ENCODE measurements at places on chromosomes 2 and 18. TPM values are rescaled to one million over a fixed set of nuclear protein-coding genes. Genes with fewer than 3 reads are reported as not detected.

DNA sequence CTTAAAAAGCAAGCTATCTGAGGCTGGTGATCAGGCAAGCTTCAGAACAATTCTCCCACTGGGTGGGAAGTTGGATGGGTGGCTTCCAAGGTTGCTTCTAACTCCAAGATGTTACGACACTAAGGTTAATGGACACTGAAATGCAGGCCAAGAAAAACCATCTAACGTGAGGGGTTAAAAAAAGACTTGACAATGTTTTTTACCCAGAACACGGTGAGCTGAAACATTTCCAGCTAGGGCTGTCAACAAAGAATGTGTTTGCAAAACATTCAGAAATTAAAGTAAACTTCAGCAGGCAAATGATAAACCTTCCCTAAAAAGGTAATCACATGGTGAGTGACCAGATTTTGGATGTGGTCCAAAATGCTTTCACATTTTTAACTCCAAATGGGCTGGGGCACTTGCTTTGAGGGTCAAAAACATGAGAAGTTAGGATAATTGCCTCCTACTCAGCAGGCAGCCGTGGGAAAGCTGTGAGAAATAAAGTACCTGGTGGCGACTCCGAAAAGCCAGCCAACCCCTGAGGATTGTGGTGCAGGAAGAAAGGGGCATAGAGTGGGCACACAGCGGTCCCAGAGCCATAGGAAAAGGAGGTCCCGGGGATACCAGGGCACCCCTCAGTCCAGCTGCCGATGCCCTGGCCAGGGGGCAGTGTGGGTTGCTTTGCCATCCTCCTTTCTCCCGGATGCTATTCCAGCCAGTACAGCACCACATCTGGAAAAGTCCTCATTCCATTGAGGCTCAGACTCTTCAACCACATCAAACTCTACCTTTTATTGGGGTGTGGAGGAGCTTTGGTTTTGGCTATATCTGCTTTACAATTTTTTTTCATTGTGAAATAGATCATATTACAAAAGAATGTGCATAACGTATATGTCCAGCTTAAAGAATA lies 90.0 kb upstream of the ATL2 start:
- no peaks in the 10 kb centered on the region for H3K27me3 ChIP-seq
- H3K4me3 ChIP-seq: no peak overlapping the region
- H3K27ac ChIP-seq: peak overlapping the region; percentile 86

DNA sequence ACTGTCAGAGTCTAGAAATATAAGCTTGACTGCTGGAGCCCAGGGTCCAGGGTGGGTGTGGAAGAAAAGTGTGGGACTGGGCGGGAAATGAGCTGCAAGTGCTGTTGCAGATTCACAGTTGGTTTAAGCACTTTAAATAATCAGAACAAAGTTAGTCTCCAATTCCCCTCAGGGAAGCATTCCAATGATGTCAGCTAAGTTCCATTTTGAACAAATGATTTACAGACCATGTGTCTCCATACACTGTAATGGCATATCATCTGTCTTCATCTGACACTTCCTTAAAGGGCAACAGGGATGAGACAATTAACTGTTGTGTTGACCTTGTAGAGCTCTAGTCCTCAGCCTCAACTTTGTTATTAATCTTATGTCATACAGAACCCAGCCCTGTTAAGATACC lies 31.5 kb upstream of the REG3A start:
- no peaks in the 10 kb centered on the region for H3K36me3 ChIP-seq
- no peak overlapping the region for H3K27ac ChIP-seq
- H3K27me3 ChIP-seq: no peaks in the 10 kb centered on the region
- H3K4me3 ChIP-seq: no peak overlapping the region
- no peak for DNase-seq

DNA sequence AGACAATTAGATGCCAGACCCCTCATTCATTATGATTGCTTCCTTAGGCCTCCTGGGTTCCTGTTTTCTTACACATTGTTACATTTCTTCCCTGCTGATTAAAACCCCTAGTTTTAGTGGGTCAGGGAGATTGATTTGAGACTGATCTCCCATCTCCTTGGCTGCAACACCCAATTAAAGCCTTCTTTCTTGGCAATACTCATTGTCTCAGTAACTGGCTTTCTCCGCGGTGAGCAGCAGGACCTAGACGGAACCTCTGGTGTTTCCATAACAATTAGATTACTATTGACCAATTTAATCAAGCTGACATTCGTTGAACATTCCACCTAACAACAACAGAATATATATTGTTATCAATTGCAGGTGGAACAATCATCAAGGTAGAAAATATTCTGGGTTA lies 1676.4 kb upstream of the SLC39A10 start:
- H3K36me3 ChIP-seq: no peaks in the 10 kb centered on the region
- no peak overlapping the region for H3K27ac ChIP-seq
- H3K27me3 ChIP-seq: no peaks in the 10 kb centered on the region
- no peak for DNase-seq
- H3K4me1 ChIP-seq: no peaks in the 10 kb centered on the region

DNA sequence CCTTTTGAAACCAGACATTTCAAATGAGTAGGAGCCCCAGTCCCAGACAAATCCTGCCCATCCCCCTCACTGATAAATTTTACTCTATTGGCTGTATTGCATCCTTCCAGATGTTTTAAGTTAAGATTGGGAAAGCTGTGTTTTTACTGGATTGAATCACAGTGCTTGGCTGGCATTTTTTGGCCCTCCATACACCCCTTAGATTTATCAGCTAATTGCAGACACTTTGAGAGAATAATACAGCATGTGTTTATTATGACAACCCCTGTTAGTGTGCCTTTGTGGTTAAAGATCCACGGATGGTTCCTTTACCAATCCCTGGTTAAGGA lies 74.9 kb downstream of the ANTXR1 start:
- no peak overlapping the region for H3K4me3 ChIP-seq
- H3K27ac ChIP-seq: peak overlapping the region; percentile 17
- H3K36me3 ChIP-seq: peaks cover 4% of the 10 kb centered on the region
- H3K4me1 ChIP-seq: peaks cover 10% of the 10 kb centered on the region

GRCh38 chr2:84641021-84641420 lies 124.7 kb downstream of the DNAH6 start:
- H3K27ac ChIP-seq: no peak overlapping the region
- H3K4me3 ChIP-seq: no peak overlapping the region
- H3K27me3 ChIP-seq: no peaks in the 10 kb centered on the region
- H3K4me1 ChIP-seq: no peaks in the 10 kb centered on the region

DNA sequence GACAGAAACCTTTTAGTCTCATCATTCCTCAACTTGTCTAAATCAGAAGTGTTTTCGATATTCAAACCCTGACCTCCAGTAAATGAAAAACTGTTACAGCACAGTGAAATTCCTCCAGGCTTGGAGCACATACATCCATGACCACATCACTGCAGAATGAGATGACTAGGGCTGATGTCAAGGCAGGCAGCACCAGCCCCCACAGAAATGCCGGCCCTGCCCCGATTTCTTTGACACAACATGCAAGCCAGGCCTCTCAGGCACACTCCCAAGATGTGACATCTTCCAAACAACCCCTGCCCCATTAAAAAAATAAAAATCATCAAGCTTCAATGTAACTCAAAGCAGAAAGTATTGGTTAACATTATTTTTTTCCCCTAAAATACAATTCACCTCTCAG lies 103.3 kb downstream of the CTAGE1 start:
- H3K27ac ChIP-seq: no peak overlapping the region
- H3K36me3 ChIP-seq: no peaks in the 10 kb centered on the region
- no peak overlapping the region for H3K4me3 ChIP-seq
- H3K27me3 ChIP-seq: no peaks in the 10 kb centered on the region

GRCh38 chr18:49875783-49876182 lies 62.5 kb upstream of the ACAA2 start:
- H3K27me3 ChIP-seq: no peaks in the 10 kb centered on the region
- no peak overlapping the region for H3K4me3 ChIP-seq
- no peak overlapping the region for H3K27ac ChIP-seq
- no peaks in the 10 kb centered on the region for H3K4me1 ChIP-seq

- no peak for DNase-seq
- no peaks in the 10 kb centered on the region for H3K27me3 ChIP-seq
- H3K36me3 ChIP-seq: peaks cover 3% of the 10 kb centered on the region
- no peaks in the 10 kb centered on the region for H3K4me1 ChIP-seq
- no peak overlapping the region for H3K4me3 ChIP-seq
Measured at GRCh38 chr2:113703386-113704299, 52.8 kb downstream of the SLC35F5 start.

ALK gene
- total RNA-seq: 1.5 TPM

DNA sequence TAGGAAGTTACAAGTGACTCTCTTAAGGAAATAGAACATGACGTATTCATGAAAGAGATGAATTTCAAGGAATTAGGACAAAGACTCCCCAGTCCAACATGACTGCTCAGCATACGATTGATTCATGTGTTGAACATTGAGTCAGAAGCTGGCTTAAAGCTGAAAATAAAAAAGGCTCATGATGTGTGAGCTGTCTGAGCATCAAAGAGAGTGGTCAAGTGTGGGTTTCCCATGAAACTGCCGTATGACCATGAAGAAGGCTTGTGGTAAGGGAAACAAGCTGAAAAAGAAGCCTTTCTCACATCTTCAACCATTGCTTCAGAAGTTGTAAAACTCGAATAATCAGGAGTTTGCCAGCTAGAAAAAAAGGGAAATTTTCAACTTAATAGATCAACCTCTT lies 201.9 kb upstream of the APCDD1 start:
- no peaks in the 10 kb centered on the region for H3K4me1 ChIP-seq
- DNase-seq: no peak
- no peaks in the 10 kb centered on the region for H3K36me3 ChIP-seq
- no peak overlapping the region for H3K27ac ChIP-seq
- H3K4me3 ChIP-seq: no peak overlapping the region

GRCh38 chr2:157480182-157480961 lies 36.5 kb upstream of the CYTIP start:
- no peak overlapping the region for H3K27ac ChIP-seq
- no peak overlapping the region for H3K4me3 ChIP-seq
- H3K36me3 ChIP-seq: no peaks in the 10 kb centered on the region
- H3K4me1 ChIP-seq: no peaks in the 10 kb centered on the region

DNA sequence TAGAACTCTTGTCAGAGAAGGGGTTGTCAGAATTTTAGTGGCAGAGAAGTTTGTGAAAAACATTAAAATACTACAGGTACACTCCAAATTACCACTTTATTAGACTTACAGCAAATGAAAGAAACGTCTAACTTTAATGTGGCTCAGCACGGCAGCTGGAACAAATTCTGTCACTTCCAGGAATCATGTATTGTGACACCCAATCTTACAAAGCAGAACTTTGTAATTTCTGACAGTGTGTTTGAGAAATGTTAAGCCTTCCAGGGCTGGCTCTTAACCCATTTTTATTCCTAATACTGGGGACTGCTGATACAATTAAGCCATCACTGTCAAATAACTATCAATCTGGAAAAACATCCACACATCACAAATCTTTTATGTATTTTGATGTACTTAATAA lies 216.4 kb downstream of the ZNF385B start:
- no peak for DNase-seq
- no peak overlapping the region for H3K27ac ChIP-seq
- H3K4me1 ChIP-seq: no peaks in the 10 kb centered on the region
- no peak overlapping the region for H3K4me3 ChIP-seq
- no peaks in the 10 kb centered on the region for H3K27me3 ChIP-seq
- no peaks in the 10 kb centered on the region for H3K36me3 ChIP-seq

EFHD1 gene
- 8.7 TPM for total RNA-seq

- H3K27me3 ChIP-seq: no peaks in the 10 kb centered on the region
- H3K36me3 ChIP-seq: no peaks in the 10 kb centered on the region
- H3K27ac ChIP-seq: peak overlapping the region; percentile 83
- no peak for DNase-seq
Measured at GRCh38 chr2:54013996-54014395, 43.2 kb upstream of the PSME4 start.

DNA sequence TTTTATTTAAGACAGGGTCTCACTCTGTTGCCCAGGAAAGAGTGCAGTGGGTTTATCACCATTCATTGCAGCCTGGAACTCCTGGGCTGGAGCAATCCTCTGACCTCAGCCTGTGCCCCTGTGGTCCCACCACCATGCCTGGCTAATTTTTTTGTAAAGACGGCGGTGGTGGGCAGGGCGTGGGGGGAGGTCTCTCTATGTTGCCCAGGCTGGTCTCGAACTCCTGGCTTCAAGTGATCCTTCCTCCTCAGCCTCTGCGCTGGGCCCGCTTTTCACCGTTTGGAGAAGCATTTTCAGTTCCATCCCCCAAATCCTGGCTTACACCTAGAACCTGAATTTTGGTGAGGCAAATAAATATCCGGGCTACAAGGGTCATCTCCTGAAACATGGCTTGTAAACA lies 1.4 kb upstream of the ATP5F1A start:
- H3K36me3 ChIP-seq: no peaks in the 10 kb centered on the region
- H3K4me3 ChIP-seq: no peak overlapping the region
- H3K4me1 ChIP-seq: peaks cover 37% of the 10 kb centered on the region
- DNase-seq: no peak
- no peak overlapping the region for H3K27ac ChIP-seq
- H3K27me3 ChIP-seq: no peaks in the 10 kb centered on the region

DNA sequence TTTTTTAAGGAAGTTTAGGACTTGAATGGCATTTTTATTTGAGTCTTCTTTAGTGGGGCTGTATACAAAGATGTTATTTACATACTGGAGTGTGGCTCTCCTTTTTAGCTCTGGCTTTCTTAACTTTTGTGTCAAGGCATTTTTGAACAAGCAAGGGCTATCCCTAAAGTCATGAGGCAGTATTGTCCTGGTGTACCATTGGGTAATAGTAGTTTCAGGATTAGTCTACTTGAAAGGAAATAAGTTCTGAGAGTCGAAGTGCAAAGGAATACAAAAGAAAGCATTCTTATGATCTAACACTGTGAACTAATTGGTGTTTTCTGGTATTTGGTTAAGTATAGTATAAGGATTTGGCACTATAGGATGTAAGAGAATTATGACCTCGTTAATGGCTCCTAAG lies 1.9 kb upstream of the CYP27A1 start:
- H3K4me3 ChIP-seq: no peak overlapping the region
- no peaks in the 10 kb centered on the region for H3K27me3 ChIP-seq
- no peaks in the 10 kb centered on the region for H3K36me3 ChIP-seq
- H3K27ac ChIP-seq: no peak overlapping the region
- DNase-seq: no peak

DNA sequence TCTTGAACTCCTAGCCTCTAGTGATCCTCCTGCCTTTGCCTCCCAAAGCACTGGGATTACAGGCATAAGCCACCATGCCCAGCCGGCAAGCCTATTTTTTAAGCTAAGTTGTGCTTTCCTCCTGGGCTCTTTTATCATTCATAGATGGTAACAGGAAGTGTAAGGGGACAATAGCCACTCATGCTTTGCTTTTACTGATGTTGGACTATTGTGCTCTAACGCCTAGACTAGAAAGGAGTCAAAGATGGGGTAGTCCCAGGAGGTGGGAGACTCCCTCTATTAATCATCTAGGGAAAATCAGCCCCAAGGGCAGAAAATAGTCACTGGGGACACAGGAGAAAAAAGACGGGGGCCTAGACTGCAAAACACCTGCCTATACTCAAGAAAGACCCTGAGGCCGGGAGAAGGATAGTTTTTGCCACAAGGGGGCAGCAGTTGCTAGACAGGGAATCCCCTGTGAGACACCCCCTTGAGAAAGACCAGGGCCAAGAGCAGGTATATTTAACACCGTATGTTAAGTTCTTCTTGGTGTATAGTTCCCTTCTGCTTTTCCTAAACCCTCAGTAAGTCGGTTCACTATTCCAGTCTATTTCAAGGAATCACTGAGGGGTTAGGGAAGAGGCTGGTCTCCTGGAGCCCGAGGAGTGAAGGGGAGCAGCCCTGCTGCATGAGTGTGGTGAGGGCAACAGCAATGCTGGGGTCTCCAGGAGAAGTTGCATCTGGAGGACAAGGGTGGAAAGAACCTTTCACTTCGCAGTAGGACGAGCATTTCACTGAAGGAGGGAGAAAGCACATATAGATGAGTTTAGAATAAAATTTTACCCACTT lies 2.1 kb upstream of the CXCR1 start:
- H3K27me3 ChIP-seq: no peaks in the 10 kb centered on the region
- no peak overlapping the region for H3K27ac ChIP-seq
- DNase-seq: peak; percentile 75
- H3K4me1 ChIP-seq: no peaks in the 10 kb centered on the region
- no peaks in the 10 kb centered on the region for H3K36me3 ChIP-seq

SIX3 gene
- not detected for total RNA-seq

UGT1A4 gene
- not detected for total RNA-seq

Data from sigmoid colon (tissue), 7 donors.